AG08395 (cell line): ENCODE measurements at places on chromosomes 1 and 21.
A peak's percentile ranks its signal among the peaks of the same experiment; 100 is the strongest.

- DNase-seq = no peak
Measured at GRCh38 chr1:182050481-182051448, 10.7 kb downstream of the ZNF648 start.

DNA sequence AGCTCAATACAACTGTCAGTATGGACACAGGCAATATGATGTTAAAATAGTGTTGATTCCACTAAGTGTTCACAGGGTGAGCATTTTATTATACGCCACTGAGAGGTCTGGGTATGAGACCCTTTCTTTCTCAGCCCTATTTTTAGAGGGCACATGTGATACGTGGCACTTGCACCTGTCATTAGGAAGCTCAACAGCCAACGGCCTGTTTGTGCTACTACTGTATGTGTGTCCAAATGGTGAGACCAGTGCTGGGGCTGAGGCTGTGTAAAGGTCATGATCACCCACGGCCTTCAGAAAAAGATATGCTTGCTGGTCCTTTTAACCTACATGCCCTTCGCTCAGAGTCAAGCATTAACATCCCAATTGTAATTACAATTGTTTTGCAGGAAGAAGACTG is 176.2 kb downstream of the DUSP10 start:
- DNase-seq = no peak

GRCh38 chr1:186798960-186799688 is 29.6 kb upstream of the PLA2G4A start:
- no peak for DNase-seq

DNA sequence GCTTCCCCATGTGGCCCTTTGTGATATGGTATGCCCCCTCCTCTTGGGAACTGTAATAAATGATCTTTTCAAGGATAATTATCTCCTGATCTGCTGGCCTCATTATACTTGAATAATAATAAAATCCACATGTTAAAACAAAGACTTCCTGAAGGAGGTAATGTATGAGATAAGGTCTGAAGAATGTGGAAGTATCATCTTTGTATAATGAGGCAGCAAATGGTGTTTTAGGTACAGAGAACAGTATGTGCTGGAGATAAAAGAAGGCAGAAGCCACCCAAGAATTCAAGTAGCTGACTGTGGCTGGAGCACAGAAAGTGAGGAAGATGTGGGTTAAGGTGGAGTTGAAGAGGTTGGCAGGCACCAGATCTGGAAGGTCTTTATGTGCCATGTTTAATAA is 12.8 kb upstream of the COG2 start:
- no peak for DNase-seq

- DNase-seq = peak; percentile 20
Measured at GRCh38 chr1:117188170-117188815, 22.4 kb downstream of the VTCN1 start.

DNA sequence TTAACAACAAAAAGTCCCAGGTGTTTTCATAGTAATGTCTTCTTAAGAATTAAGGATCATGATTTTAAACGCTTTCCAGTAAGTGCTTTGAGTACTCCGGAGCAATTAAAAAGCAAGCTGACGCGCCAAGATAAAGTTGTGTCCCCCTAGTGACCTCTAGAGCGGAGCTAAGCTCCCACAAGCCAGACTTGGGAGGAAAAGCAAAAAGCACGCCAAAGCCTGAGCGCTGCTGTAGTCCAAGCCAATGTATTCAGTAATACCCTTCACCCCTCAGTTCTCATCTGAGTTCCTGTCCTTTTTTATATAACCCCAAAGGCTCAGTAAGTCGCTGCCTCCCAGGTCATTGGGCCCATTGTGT is 3.5 kb upstream of the SLC44A5 start:
- no peak for DNase-seq
